Chondrocyte (in vitro differentiated cells): ENCODE measurements at places on chromosomes 7 and 10. TPM values are rescaled to one million over a fixed set of nuclear protein-coding genes. Genes with fewer than 3 reads are reported as not detected.

- DNase-seq = no peak
Measured at GRCh38 chr7:3986927-3987326, 685.9 kb downstream of the SDK1 start.

- DNase-seq = no peak
Measured at GRCh38 chr10:85148693-85149640, 820.6 kb downstream of the CCSER2 start.

DNA sequence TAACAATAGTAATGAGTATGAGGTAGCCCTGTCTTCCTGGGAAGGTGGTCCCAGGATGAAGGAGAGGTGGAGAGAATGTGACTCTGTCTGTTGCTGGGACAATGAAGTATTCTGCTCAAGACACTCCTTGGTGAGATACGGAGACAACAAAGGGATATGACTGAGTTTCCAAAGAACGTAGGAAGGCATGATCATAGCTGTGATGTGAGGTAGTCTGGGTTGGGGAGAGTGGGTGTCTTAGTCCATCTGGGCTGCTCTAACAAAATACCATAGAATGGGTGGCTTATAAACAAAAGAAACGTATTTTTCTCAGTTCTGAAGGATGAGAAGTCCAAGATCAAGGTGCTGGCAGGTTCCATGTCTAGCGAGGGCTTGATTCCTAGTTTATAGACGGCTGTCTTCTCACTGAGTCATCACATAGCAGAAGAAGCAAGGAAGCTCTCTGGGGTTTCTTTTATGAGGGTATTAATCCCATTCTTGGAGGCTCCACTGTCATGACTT lies 84.9 kb upstream of the RHOBTB1 start:
- no peak for DNase-seq

GRCh38 chr7:7175075-7175695 lies 7.2 kb upstream of the C1GALT1 start:
- DNase-seq = no peak

GRCh38 chr10:6396652-6397051 lies 183.4 kb downstream of the PRKCQ start:
- DNase-seq = no peak

DNA sequence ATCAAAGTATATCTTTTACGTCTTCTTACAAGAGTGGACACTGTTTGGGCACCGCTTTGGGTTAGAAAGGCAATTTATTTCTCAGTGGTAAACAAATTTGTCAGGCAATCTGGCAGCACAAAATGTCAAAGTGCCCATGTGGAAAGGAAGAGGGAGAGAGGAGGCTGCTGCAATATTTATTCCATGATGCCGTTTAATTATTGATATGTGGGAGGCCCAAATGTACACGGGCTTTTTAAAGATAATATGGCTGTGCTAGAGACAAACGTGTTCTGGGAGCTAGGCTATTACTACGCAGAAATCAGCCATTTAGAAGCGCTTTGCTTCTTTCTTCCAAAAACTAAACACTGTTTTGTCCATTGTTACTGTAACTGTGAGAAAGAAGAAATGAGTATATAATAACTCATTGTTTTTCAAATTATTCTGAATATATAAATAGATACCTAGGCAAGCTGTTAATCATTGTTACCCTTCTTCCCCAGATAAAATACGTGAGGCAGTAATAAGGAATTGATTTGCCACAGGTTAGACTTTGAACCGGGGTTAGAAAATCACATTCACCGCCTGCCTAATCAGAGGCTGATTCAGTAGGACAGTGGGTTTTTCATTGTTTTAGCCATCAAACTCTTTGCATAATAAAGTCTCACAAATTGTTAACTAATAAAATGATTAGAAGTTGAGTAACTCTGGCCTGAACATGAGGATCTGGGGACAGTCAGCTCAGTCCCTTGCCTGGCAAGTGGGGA lies 116.5 kb upstream of the FRMD4A start:
- DNase-seq = no peak

TNKS2 gene
- 52.1 to 75.0 TPM (median 74.4 TPM) in 3 replicates for total RNA-seq

TRIL gene
- 0.92 to 1.7 TPM (median 0.92 TPM) in 3 replicates for total RNA-seq

IFIT1 gene
- 2.0 to 4.4 TPM (median 2.0 TPM) in 3 replicates for total RNA-seq
